ENCODE measurements at places on chromosomes 6 and 20.

DNA sequence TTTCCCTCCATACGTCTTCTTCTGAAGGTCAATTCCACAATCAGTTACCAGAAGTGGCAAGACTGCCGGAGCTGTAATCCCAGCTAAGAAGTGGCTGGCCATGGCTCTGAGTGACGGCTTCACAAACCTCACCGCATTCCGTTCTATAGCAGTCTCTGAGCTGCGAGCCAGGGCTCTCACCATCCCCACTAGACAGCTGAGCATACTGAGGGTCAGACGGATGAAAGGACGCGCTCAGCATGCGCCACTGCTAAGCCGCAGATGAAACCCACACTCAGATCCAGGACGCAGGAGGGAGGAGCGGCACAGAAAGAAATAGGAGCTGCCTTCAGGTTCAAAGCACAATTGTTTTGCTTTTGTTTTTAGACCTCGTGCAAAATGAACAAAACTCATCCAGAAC, 97.9 kb downstream of the ANKRD60 start:
- DNase-seq, result no peak

GRCh38 chr6:95681736-95682135, 104.4 kb downstream of the MANEA start:
- no peak for DNase-seq

- no peak for DNase-seq
Observed at GRCh38 chr6:139778106-139778505, 403.7 kb upstream of the CITED2 start.

GRCh38 chr6:37168163-37168758, 1.7 kb upstream of the PIM1 start:
- DNase-seq, result no peak

- DNase-seq, result no peak
Observed at GRCh38 chr20:22529150-22530019, 55.0 kb downstream of the FOXA2 start.

- DNase-seq, result no peak
Observed at GRCh38 chr6:29726001-29726400, 2.8 kb downstream of the HLA-F start.

DNA sequence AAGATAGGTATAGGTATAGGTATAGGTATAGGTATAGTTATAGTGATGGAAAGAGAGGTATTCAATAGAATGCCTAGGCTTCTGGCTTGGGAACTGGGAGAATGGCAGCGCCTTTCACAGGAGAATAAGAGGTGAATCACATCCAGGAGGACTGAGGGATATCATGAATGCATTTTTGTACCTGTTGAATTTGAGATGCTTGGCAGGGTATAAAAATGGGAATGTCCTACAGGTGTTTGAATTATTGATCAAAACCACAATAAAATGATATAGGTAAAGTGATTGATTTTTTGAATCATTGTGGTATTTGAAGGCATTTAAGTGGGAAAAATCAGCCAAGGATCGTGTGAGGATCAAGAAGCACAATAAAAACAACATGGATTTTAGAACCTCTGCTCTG, 119.2 kb upstream of the ARG1 start:
- DNase-seq, result no peak

All from stimulated activated CD8-positive, alpha-beta memory T cell treated with anti-CD3 and anti-CD28 coated beads, Interleukin-12 subunit alpha, Interleukin-12 subunit beta, amount 100 ng/mL, for 4 hours (primary cell).